ENCODE measurements at places on chromosomes 3 and 15.

DNA sequence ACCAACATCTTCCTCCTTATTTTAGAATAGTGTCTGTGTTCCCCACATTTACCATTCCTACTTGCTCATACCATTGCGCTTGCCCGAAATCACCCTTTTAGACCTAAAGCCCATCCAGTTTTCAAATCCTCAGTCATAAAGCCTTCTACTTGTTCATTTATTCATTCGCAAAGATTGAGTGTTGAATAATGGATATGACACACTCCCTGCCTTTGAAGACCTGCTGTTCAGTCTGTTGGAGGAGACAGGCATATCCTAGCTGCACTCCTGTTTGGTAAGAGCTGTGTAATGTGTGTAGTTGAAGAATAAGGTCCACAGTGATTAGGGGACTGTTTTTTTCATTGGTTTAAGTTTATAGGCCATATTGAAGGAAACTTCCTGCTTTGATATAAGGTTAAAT lies 1.7 kb downstream of the CNOT10 start:
- no peaks in the 10 kb centered on the region for H3K27me3 ChIP-seq
- 0 out of 2 replicates have a peak, but pooled peaks cover 2% of the 10 kb centered on the region for H3K36me3 ChIP-seq
- peak overlapping the region; percentile 97 for H3K4me3 ChIP-seq
- DNase-seq: peak; percentile 13
- H3K27ac ChIP-seq: no peak overlapping the region

GRCh38 chr15:78996894-78997275 lies 52.0 kb upstream of the CTSH start:
- no peaks in the 10 kb centered on the region for H3K36me3 ChIP-seq
- no peaks in the 10 kb centered on the region for H3K27me3 ChIP-seq
- no peak overlapping the region for H3K4me3 ChIP-seq
- peak; percentile 30 for DNase-seq
- H3K27ac ChIP-seq: no peak overlapping the region

GRCh38 chr3:85667744-85668143 lies 709.0 kb downstream of the CADM2 start:
- H3K4me1 ChIP-seq: peaks cover 3% of the 10 kb centered on the region
- no peak overlapping the region for H3K27ac ChIP-seq
- no peak for DNase-seq
- H3K36me3 ChIP-seq: no peaks in the 10 kb centered on the region

GRCh38 chr3:126081618-126082361 lies 2.1 kb downstream of the SLC41A3 start:
- H3K4me3 ChIP-seq: no peak overlapping the region
- peaks cover 11% of the 10 kb centered on the region for H3K4me1 ChIP-seq
- no peak overlapping the region for H3K27ac ChIP-seq
- peak; percentile 90 for DNase-seq
- H3K27me3 ChIP-seq: no peaks in the 10 kb centered on the region
- H3K36me3 ChIP-seq: no peaks in the 10 kb centered on the region

GRCh38 chr3:11349446-11349845 lies 77.2 kb downstream of the ATG7 start:
- H3K4me3 ChIP-seq: no peak overlapping the region
- H3K27ac ChIP-seq: peak overlapping the region; percentile 69
- DNase-seq: peak; percentile 9
- H3K27me3 ChIP-seq: no peaks in the 10 kb centered on the region
- H3K36me3 ChIP-seq: peaks cover 18% of the 10 kb centered on the region

- H3K27me3 ChIP-seq: no peaks in the 10 kb centered on the region
- H3K4me1 ChIP-seq: peaks cover 26% of the 10 kb centered on the region
- H3K36me3 ChIP-seq: peaks cover 32% of the 10 kb centered on the region
- peak overlapping the region; percentile 42 for H3K27ac ChIP-seq
Observed at GRCh38 chr3:52681596-52681995, 4.1 kb downstream of the PBRM1 start.

DNA sequence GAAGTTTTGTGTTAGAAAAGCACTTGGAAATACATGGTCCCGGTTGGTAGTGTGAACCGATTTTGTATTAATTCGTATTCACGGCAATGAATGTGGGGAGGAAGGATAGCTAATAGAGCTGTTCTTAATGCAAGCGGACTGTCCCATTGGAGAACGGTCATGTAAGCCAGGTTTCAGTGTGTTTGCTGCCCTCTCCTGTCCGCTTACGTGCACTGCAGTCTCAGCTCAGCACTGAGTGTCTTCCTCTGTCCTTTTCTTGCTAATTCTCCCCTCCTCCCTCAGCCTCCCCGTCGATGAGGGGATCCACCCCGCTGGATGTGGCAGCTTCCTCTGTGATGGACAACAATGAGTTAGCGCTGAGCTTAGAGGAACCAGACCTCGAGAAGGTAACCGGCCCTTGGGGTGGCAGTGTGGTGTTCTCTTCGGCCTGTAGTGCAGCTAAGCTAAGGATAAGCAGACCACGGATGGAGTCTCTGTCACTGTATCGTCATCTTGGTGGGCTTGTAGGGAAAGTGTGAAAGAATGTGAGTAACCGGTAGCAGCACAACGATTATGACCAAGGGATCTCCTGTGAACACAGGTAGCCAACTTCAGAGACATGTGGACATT lies 267.5 kb upstream of the CHRM5 start:
- H3K4me1 ChIP-seq: no peaks in the 10 kb centered on the region
- H3K36me3 ChIP-seq: no peaks in the 10 kb centered on the region
- no peak overlapping the region for H3K27ac ChIP-seq

GRCh38 chr3:149581248-149581647 lies 76.6 kb downstream of the WWTR1 start:
- H3K27me3 ChIP-seq: no peaks in the 10 kb centered on the region
- DNase-seq: peak; percentile 94
- H3K4me3 ChIP-seq: peak overlapping the region; percentile 53
- peak overlapping the region; percentile 99 for H3K27ac ChIP-seq
- no peaks in the 10 kb centered on the region for H3K36me3 ChIP-seq
- H3K4me1 ChIP-seq: peaks cover 91% of the 10 kb centered on the region

- no peaks in the 10 kb centered on the region for H3K27me3 ChIP-seq
- no peak overlapping the region for H3K4me3 ChIP-seq
- 0 out of 2 replicates have a peak, but pooled peaks cover 6% of the 10 kb centered on the region for H3K4me1 ChIP-seq
Observed at GRCh38 chr3:8607234-8608040, 37.2 kb downstream of the SSUH2 start.

- no peak overlapping the region for H3K4me3 ChIP-seq
- no peak for DNase-seq
- no peaks in the 10 kb centered on the region for H3K4me1 ChIP-seq
- H3K27ac ChIP-seq: no peak overlapping the region
- peaks cover 38% of the 10 kb centered on the region for H3K27me3 ChIP-seq
Observed at GRCh38 chr15:101329309-101329863, 34.3 kb upstream of the SNRPA1 start.

DNA sequence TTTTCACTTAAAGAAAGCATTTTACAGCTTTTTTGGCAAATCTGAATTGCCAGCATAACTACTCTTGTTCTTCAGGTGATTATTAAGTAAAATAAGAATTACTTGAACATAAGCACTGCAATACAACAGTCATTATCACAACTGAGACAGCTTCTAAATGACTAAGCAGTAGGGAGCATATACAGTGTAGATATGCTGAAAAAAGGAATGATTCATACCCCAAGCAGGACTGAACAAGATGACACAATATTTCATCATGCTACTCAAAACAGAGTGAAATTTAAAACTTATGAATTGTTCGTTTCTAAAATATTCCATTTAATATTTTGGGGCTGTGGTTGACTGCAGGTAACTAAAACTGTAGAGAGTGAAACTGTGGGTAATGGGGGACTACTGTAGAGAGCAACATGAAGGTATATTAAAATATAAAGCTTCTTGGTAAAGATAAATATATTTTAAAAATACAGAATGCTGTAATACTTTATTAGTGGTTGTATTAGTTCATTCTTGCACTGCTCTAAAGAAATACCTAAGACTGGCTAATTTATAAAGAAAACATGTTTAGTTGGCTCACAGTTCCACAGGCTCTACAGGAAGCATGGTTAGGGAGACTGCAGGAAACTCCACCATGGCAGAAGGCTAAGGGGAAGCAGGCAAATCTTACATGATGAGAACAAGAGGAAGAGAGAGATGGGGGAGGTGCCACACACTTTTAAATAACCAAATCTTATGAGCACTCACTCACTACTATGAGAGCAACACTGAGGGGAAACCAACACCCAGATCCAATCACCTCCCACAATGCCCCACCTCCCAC lies 84.8 kb downstream of the DCLK3 start:
- peaks cover 6% of the 10 kb centered on the region for H3K36me3 ChIP-seq
- peaks cover 29% of the 10 kb centered on the region for H3K4me1 ChIP-seq
- peak overlapping the region; percentile 76 for H3K27ac ChIP-seq
- H3K27me3 ChIP-seq: no peaks in the 10 kb centered on the region

GRCh38 chr3:174986685-174987084 lies 127.6 kb downstream of the NAALADL2 start:
- peak; percentile 23 for DNase-seq
- H3K36me3 ChIP-seq: no peaks in the 10 kb centered on the region
- H3K4me3 ChIP-seq: no peak overlapping the region
- H3K27ac ChIP-seq: no peak overlapping the region
- H3K4me1 ChIP-seq: 0 out of 2 replicates have a peak, but pooled peaks cover 6% of the 10 kb centered on the region

GRCh38 chr15:42547918-42548248 lies 710 bp downstream of the LRRC57 start:
- H3K4me1 ChIP-seq: peaks cover 16% of the 10 kb centered on the region
- H3K36me3 ChIP-seq: peaks cover 9% of the 10 kb centered on the region
- no peaks in the 10 kb centered on the region for H3K27me3 ChIP-seq

GRCh38 chr3:73448761-73449301 lies 175.9 kb downstream of the PDZRN3 start:
- DNase-seq: no peak
- no peaks in the 10 kb centered on the region for H3K36me3 ChIP-seq
- no peak overlapping the region for H3K4me3 ChIP-seq
- no peak overlapping the region for H3K27ac ChIP-seq

- H3K36me3 ChIP-seq: no peaks in the 10 kb centered on the region
- DNase-seq: no peak
- no peak overlapping the region for H3K27ac ChIP-seq
Observed at GRCh38 chr3:56763233-56763632, 38.5 kb downstream of the ARHGEF3 start.

- no peaks in the 10 kb centered on the region for H3K4me1 ChIP-seq
- DNase-seq: no peak
- no peak overlapping the region for H3K4me3 ChIP-seq
- H3K36me3 ChIP-seq: no peaks in the 10 kb centered on the region
Observed at GRCh38 chr3:26246901-26247300, 375.7 kb upstream of the LRRC3B start.

GRCh38 chr15:60540002-60540651 lies 61.2 kb upstream of the ICE2 start:
- no peak overlapping the region for H3K27ac ChIP-seq
- no peak for DNase-seq

- H3K4me3 ChIP-seq: peak overlapping the region; percentile 62
- H3K27me3 ChIP-seq: peaks cover 34% of the 10 kb centered on the region
- H3K4me1 ChIP-seq: no peaks in the 10 kb centered on the region
- no peak overlapping the region for H3K27ac ChIP-seq
- no peaks in the 10 kb centered on the region for H3K36me3 ChIP-seq
Observed at GRCh38 chr15:55588815-55589115, 620 bp upstream of the PYGO1 start.

GRCh38 chr3:140243575-140243974 lies 308.6 kb downstream of the CLSTN2 start:
- DNase-seq: no peak
- no peak overlapping the region for H3K4me3 ChIP-seq
- H3K4me1 ChIP-seq: no peaks in the 10 kb centered on the region
- H3K27me3 ChIP-seq: no peaks in the 10 kb centered on the region
- H3K27ac ChIP-seq: no peak overlapping the region

GRCh38 chr3:12886736-12887135 lies 45.4 kb upstream of the RPL32 start:
- peaks cover 14% of the 10 kb centered on the region for H3K4me1 ChIP-seq
- DNase-seq: no peak
- H3K27me3 ChIP-seq: no peaks in the 10 kb centered on the region
- no peaks in the 10 kb centered on the region for H3K36me3 ChIP-seq
- no peak overlapping the region for H3K27ac ChIP-seq
- H3K4me3 ChIP-seq: no peak overlapping the region

DNA sequence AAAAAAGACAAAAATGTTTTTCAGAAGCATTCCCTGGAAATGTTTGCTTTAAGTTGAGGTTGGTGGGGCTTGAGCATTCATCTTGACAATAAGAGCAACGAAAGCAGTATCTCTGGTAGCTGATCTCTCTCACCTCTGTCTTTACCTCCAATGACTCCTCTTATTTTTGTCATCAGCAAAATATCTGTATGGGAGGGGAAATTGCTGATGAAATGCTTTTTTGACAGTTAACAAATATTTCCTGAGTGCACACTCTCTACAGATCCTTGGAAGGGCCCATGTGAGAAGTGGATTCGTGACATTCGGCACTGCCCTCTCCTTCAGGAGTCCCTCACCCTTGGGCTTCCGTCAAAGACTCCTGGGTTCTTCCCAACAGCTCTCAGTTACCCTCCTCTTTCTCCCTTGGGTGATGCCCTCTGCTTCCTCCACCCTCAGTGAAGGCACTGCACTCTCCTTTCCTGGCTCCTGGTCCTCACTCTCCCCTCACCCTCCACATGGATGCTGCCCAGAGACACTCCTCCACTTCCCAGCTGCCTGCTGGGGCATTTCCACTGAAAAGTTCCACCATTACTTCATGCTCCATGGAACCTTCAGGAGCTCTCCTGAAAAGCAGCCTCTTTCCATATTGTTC lies 2.9 kb upstream of the CGNL1 start:
- no peaks in the 10 kb centered on the region for H3K36me3 ChIP-seq
- H3K4me3 ChIP-seq: no peak overlapping the region

DNA sequence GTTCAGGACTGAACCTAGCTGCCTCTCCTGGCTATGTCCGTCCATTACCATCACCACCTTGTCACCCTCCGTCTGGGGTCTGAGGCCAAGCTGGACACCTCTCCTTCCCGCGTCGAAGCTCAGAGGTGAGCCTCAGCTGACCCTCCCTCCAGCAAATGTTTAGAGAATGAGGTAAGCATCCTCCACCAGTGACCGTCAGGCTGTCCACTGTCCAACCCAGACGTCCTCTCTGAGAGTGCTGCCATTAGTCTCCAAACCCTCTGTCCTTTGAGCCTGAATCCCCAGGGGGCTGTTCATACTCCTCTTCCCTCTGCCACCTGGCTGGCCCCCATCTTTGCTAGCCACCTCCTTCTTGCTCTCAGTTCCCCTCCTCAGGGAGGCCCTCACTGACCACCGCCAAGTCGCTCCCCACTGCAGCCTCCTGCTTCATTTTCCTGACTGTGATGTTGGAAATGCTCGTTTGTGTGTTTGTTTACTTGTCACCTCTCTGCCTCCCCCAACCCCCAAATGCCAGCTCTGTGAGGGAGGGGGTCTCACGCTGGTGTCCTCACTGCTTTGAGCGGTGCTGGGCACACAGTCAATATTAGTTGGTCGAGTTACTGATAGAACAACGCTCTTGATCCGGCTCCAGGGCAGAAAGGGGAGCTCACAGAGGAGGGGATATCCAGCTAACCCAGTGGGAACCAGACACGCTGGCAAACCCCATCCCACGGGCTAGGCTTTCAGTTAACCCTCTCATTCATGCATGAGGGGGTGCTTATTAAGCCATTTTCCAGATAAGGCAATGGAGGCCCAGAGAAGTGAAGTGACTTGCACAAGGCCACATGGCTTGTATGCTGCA lies 64.9 kb downstream of the IQSEC1 start:
- H3K4me3 ChIP-seq: no peak overlapping the region
- no peak overlapping the region for H3K27ac ChIP-seq
- DNase-seq: no peak
- peaks cover 9% of the 10 kb centered on the region for H3K4me1 ChIP-seq

- H3K4me3 ChIP-seq: no peak overlapping the region
- H3K27ac ChIP-seq: no peak overlapping the region
- no peaks in the 10 kb centered on the region for H3K27me3 ChIP-seq
- no peaks in the 10 kb centered on the region for H3K4me1 ChIP-seq
Observed at GRCh38 chr3:1798711-1799405, 299.8 kb upstream of the CNTN4 start.

GRCh38 chr3:13133471-13133981 lies 60.3 kb upstream of the IQSEC1 start:
- H3K36me3 ChIP-seq: no peaks in the 10 kb centered on the region
- no peak overlapping the region for H3K4me3 ChIP-seq
- no peak for DNase-seq
- no peaks in the 10 kb centered on the region for H3K27me3 ChIP-seq
- H3K27ac ChIP-seq: no peak overlapping the region

Data from PC-3 (cell line).